ENCODE measurements at places on chromosomes 7 and 10. TPM values are rescaled to one million over a fixed set of nuclear protein-coding genes. Genes with fewer than 3 reads are reported as not detected.

GRCh38 chr10:97601268-97602215 is 12.0 kb downstream of the C10orf62 start:
- H3K27ac ChIP-seq, result no peak overlapping the region
- H3K36me3 ChIP-seq, result no peaks in the 10 kb centered on the region
- H3K4me1 ChIP-seq, result no peaks in the 10 kb centered on the region
- H3K27me3 ChIP-seq, result no peaks in the 10 kb centered on the region
- H3K4me3 ChIP-seq, result no peak overlapping the region
- no peak for DNase-seq

- peaks cover 17% of the 10 kb centered on the region for H3K27me3 ChIP-seq
- H3K4me3 ChIP-seq, result peak within 1 kb of the TSS; percentile 37
- no peak within 1 kb of the TSS for H3K27ac ChIP-seq
- no peaks in the 10 kb centered on the region for H3K36me3 ChIP-seq
- peaks cover 6% of the 10 kb centered on the region for H3K4me1 ChIP-seq
- DNase-seq, result peak; percentile 50
Measured at GRCh38 chr7:37916673-37917660, at the start of gene SFRP4. SFRP4 (minus strand) TSS chr7:37916817; CDS start chr7:37916537, 280 bp downstream.

DNA sequence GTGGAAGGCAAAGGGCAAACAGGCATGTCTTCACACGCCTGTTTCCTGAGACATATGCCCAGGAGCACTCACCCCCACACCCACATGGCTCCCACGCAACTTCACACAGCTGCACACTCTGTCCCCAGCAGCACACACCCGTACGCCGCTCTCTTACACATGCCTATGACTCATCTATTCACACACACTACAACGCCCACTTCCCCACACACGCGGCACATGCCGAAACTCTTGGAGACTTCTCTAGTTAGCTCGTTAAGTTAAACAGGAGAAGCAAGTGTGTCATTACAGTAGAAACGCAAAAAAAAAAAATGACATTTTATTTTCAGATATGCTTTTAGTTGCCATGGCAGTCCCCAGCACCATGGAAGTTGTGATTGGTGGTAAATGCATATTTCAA is 6.7 kb downstream of the CALN1 start:
- H3K4me1 ChIP-seq, result no peaks in the 10 kb centered on the region
- no peak overlapping the region for H3K4me3 ChIP-seq
- no peaks in the 10 kb centered on the region for H3K36me3 ChIP-seq
- DNase-seq, result no peak

DNA sequence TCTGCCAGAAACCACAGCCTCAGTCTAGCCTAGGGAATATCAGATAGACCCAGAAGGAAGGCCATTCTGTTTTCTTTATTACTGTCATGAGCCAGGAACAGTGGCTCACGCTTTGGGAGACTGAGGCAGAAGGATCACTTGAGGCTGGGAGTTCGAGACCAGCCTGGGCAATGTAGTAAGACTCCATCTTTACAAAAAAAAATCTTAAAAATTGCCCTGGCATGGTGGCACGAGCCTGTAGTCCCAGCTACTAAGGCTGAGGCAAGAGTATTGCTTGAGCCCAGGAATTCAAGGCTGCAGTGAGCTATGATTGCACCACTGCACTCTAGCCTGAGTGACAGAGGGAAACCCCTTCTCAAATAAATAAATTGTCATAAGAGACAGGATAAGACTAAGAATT is 3.7 kb upstream of the ESYT2 start:
- H3K27ac ChIP-seq, result no peak overlapping the region
- H3K27me3 ChIP-seq, result no peaks in the 10 kb centered on the region
- no peaks in the 10 kb centered on the region for H3K4me1 ChIP-seq
- H3K4me3 ChIP-seq, result no peak overlapping the region
- DNase-seq, result no peak

DNA sequence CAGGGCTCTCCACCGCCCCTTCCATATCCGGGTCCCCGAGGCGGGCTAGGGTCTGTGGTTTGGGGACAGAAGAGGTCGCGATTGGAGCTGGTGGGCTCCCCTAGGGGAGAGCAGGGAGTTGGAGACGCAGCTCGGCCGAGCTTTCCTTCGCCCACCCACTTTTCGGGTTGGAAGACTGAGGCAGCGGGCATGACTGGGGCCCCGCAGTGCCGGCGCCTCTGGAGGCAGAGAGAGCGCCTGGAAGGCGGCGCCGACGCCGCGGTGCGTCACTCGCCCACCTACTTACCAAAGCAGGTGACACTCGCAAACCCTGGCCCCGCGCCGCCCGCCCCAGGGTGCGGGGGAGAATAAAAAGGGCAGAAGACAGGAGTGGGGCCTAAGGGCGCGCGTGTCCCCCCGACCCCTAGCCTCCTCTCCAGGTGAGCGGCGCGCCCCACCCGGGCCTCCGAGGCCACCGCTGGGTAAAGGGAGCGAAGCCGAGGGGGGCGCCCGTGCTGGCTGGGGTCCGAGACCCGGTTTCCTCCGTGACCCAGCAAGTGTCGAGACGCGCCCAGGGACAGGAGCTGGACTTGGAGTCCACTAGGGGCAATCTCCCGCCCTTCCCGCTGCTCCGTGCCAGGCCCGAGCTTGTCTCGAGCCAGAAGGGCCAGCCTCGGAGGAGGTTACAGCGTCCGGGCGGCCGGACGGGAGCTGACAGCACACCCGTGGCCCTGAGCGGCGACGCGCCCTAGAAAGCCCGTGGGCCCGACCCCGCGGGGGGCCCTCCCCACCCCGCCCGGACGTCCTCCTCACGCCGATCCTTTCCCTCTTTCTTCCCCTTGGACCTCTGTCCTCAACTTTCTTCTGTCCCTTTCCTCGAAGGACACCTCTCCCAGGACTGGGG is 34.4 kb upstream of the GRID1 start:
- peak overlapping the region; percentile 81 for H3K27ac ChIP-seq
- H3K4me3 ChIP-seq, result peak overlapping the region; percentile 59
- no peaks in the 10 kb centered on the region for H3K27me3 ChIP-seq
- H3K4me1 ChIP-seq, result no peaks in the 10 kb centered on the region

DNA sequence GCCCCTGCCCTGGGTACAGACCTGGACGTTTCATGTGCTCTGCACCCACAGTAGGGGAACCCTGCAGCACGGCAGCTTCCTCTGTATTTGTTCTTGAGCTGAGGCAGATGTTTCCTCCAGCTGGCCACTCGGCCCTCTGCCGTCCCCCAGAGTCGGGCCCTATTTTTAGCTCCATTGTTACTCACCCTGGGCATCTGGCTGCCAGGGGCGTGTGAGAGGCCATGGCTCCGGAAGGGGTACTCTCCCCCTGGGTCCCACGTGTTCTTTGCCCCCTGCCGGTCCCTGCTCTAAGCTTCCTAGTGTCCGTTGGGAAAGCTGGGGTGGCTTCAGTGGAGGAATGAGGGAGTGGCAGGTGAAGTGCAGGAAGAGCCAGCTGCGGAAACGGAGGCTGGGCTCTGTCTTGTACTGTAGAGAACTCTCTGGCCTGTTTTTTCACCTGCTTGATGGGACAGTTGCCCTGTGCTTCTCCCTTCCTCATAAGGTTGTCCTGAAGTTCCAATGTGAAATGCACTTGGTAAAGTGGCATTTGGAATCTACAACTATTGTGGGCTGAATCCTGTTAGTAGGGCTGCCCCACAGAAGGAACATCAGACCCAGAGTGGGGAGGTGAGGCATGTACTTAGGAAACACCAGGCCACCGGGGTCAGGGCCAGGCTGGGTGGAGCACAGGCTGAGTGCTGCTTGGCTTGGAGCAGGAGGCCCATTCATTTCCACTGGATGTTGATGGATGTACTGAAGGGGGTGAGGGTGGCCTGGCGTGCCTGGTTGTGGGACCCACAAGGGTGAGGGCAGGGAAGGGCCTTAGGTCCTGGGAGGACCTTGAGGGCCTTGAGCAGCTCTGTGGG is 30.6 kb downstream of the PALD1 start:
- peak; percentile 33 for DNase-seq
- no peaks in the 10 kb centered on the region for H3K4me1 ChIP-seq
- H3K27me3 ChIP-seq, result no peaks in the 10 kb centered on the region

DNA sequence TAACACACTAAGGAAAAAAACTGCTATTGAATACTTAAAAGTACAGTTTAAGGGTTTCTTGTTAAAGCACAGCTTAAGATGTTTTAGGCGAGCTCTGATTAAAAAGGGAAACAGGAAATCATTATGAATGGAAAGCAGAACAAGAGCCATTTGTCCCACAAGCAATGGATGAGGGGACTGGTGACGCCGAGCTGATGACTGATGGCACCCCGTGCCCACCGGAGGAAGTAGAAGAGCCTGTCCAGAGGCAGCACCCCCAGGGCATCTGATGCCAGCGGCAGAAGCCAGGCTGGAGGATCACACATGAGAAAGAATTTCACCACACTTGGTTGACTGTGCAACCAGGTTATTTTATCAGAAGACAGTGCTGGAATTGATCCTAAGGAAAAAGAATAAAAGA is 15.0 kb upstream of the INSIG1 start:
- no peaks in the 10 kb centered on the region for H3K4me1 ChIP-seq
- no peak overlapping the region for H3K27ac ChIP-seq
- H3K4me3 ChIP-seq, result no peak overlapping the region
- no peak for DNase-seq
- H3K27me3 ChIP-seq, result no peaks in the 10 kb centered on the region

GRCh38 chr10:110192552-110192951 is 14.9 kb upstream of the MXI1 start:
- H3K36me3 ChIP-seq, result no peaks in the 10 kb centered on the region
- no peak for DNase-seq
- H3K27ac ChIP-seq, result no peak overlapping the region
- no peaks in the 10 kb centered on the region for H3K4me1 ChIP-seq

DNA sequence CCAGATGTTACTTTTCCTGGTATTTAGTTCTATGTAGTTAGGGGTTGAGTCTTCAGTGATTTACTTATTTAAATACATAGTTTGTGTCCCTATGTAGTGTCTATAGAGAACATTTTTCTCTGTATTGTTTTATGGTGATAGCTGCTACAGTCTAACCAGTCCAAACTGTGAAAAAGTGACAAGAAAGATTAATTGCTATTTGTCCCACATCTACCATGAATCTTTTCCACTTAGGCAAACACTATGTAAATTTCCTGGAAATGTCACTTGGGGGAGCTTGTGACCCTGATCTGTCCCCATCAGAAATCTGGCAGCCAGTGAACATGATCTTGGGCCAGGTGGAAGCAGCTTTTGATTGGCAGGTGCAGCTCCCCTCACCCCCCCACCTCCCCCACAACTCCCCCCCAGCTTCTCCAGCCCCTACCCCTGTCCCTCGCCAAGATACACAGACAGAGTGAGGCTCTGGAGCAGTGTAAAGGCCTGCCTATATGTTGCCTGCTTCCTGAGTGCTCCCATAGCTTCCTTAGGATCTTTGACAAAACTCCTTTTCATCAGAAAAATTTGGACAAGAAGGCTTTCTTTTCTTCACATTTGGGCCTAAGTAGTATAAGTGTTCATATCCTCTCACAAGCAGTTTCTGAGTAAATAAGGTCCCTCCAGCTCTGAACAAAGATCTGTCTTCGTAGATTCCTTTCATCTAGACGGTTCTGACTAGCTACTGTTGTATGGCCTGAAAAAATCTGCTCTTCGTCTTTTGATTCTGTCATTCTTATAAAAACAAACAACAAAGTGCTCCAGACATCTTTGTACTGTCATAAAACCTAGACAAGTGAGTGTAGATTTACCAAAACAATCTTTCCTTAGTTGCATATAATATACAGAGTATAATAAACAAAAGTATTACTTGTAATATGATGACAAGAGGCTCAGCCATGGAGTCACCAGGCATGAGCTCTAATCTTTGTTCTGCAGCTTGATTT is 31.5 kb upstream of the SLC13A1 start:
- no peak overlapping the region for H3K27ac ChIP-seq
- H3K4me3 ChIP-seq, result no peak overlapping the region
- no peak for DNase-seq
- no peaks in the 10 kb centered on the region for H3K27me3 ChIP-seq

DNA sequence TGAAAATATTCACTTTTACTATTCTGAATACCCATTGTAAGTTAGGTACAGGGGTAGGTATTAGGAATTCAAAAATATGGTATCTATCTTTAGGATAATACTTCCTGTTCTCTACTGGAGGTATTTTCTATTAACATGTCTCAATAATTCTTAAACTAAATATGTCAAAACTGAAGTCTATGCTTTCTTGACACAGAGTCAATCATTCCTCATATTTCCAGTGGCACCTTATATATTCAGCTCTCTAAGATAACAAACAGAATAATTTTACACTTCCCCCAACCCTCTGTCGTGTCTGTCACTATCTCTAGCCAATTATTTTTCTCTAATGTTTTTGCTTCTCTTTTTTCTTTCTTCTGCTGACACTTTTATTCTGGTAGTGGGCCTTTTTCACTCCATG is 138.9 kb downstream of the TMEM26 start:
- no peaks in the 10 kb centered on the region for H3K27me3 ChIP-seq
- no peak overlapping the region for H3K27ac ChIP-seq
- DNase-seq, result no peak
- no peaks in the 10 kb centered on the region for H3K36me3 ChIP-seq

MALSU1 gene
- 54.3 TPM for total RNA-seq

SPDYE8 gene
- not detected for total RNA-seq

ETV1 gene
- total RNA-seq, result 1.6 TPM

JMJD1C gene
- total RNA-seq, result 72.2 TPM

All from colonic mucosa (tissue), 4 donors.